ENCODE measurements at places on chromosomes 7 and 10.

GRCh38 chr7:70608229-70608628, 523.7 kb upstream of the GALNT17 start:
- DNase-seq: no peak

GRCh38 chr7:33039903-33040292, 22.7 kb downstream of the NT5C3A start:
- DNase-seq: no peak

DNA sequence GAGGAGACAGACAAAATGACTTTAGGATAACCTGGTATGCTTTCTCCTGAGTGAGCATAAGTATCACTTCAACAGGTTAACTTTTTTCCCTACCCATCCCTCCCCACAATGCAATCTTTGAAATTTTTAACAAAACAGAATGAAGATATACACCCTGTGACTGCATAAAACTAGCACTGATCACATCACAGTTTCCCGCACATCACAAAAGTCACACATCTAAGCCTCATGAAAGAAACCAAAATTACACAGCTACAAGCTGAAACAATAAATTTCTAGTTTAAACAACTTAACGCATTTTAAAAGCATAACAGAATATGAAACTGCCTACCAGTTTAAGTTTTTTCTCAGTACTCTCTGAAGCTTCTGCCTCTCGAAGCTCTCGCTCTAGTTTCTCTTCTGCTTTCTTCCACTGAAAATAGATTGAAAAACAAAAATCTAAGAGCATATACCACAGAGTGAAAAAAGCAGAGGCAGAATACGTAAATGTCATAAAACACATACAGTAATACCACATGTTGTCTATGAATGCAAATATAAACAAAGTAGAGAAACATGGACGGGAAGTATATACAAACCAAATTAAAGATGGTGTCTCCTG, 18.1 kb downstream of the NOC3L start:
- DNase-seq: no peak

DNA sequence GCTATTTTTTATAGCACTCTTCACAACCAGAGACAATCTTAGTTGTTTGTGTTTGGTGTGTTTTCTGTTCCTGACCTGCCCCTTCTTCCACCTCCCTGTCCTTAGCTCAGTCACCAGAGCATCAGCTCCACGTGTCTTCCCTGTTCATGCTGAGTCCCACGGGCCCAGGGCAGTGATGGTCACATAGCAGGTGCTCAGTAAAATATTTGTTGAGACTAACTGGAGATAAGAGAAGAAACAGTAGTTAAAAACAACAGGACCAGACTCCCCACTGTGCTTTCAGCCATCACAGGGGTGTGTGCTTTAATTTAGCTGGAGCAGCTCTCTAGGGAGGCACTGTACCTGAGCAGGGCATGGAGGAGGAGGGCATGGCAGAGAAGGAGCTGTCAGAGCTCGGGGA, 307.3 kb upstream of the ZNF32 start:
- no peak for DNase-seq

GRCh38 chr10:79188154-79188965, 119.6 kb downstream of the ZMIZ1 start:
- DNase-seq: no peak
